ENCODE measurements at places on chromosomes 6 and 20. TPM values are rescaled to one million over a fixed set of nuclear protein-coding genes. Genes with fewer than 3 reads are reported as not detected.

MATN4 gene
- 6.4 TPM for total RNA-seq

MOG gene
- not detected for total RNA-seq

CALHM6 gene
- not detected for total RNA-seq

GRCh38 chr6:75893776-75894152 is 144.7 kb downstream of the MYO6 start:
- DNase-seq: no peak
- H3K4me3 ChIP-seq: no peak overlapping the region
- no peaks in the 10 kb centered on the region for H3K27me3 ChIP-seq
- H3K4me1 ChIP-seq: no peaks in the 10 kb centered on the region
- no peaks in the 10 kb centered on the region for H3K36me3 ChIP-seq
- H3K27ac ChIP-seq: no peak overlapping the region

DNA sequence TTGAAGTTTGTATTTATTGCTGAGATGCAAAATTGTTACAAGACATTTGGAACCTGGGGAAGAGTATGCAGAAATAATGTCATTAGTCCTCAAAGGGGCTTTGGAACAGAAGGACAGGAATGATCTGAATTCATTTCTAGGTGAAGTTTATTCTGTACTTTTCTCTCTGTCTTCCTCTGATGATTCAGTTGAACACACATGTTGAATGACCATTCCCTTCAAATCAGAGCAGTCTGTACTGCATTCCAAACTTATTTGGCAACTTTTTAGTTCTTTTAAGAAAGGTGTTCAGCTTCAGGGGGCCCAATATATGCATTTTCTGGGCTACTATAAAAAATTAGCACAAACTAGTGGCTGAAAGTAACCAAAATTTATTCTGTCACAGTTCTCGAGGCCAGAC is 213.9 kb upstream of the LAMP5 start:
- no peak overlapping the region for H3K4me3 ChIP-seq
- no peak for DNase-seq
- no peaks in the 10 kb centered on the region for H3K4me1 ChIP-seq
- H3K27ac ChIP-seq: no peak overlapping the region
- H3K27me3 ChIP-seq: no peaks in the 10 kb centered on the region
- no peaks in the 10 kb centered on the region for H3K36me3 ChIP-seq

DNA sequence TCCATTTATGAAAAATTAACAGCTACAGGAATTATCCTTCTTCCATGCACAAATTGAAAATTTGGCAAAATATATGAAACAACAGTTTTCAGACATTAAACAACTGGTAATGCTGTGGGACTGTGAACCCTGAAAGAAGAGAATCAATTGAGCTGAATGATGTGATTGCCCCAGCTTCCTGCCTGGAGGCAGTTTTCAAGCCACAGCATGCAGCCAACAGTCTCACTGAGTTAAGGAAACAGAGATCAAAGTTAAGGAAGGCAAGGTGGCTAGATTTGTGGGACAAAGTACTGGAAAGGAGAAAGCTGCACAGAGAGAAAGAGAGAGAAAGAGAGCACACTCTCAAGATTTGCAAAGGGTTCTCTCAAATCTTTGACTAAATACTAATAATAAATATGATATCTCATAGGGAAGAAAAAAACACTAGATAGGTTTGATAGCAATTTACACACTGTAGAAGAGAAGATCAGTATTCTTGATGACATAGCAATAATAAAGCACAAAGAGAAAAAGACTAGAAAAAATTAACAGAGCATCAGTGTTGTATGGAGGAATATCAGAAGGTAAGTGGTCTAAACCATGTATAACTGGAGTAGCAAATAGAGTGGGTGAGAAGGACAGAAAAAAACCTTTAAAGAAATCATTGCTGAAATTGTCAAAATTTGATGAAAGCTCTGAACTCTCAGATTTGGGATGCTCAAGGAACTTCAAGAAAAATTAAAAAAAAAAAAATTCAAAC is 70.1 kb upstream of the CNKSR3 start:
- no peak for DNase-seq
- no peak overlapping the region for H3K27ac ChIP-seq
- H3K4me3 ChIP-seq: no peak overlapping the region

GRCh38 chr6:157634546-157634945 is 188.5 kb upstream of the SNX9 start:
- no peak overlapping the region for H3K4me3 ChIP-seq
- no peaks in the 10 kb centered on the region for H3K27me3 ChIP-seq
- no peaks in the 10 kb centered on the region for H3K4me1 ChIP-seq
- no peaks in the 10 kb centered on the region for H3K36me3 ChIP-seq
- H3K27ac ChIP-seq: no peak overlapping the region

DNA sequence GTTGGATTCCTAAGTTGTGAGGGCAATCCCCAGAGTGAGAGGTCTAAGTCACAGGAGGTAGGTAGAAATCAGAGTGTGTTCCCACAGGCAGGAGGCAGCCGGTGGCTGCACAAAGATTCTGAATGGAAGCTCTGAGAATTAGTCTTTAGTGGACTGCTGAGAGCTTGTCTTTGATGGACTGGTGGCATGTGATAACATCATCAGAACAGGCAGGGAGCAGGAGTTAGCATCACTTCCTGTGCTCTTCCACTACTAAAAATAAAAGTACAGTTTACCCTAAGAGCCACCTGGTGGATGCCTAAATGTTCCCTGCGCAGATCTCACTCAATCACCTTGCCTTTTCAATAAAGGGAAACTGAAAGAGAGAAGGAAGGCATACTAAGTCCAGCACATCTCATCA is 294.6 kb upstream of the POU3F2 start:
- H3K36me3 ChIP-seq: no peaks in the 10 kb centered on the region
- H3K27ac ChIP-seq: no peak overlapping the region
- H3K4me1 ChIP-seq: no peaks in the 10 kb centered on the region
- H3K27me3 ChIP-seq: no peaks in the 10 kb centered on the region
- H3K4me3 ChIP-seq: no peak overlapping the region
- no peak for DNase-seq

DNA sequence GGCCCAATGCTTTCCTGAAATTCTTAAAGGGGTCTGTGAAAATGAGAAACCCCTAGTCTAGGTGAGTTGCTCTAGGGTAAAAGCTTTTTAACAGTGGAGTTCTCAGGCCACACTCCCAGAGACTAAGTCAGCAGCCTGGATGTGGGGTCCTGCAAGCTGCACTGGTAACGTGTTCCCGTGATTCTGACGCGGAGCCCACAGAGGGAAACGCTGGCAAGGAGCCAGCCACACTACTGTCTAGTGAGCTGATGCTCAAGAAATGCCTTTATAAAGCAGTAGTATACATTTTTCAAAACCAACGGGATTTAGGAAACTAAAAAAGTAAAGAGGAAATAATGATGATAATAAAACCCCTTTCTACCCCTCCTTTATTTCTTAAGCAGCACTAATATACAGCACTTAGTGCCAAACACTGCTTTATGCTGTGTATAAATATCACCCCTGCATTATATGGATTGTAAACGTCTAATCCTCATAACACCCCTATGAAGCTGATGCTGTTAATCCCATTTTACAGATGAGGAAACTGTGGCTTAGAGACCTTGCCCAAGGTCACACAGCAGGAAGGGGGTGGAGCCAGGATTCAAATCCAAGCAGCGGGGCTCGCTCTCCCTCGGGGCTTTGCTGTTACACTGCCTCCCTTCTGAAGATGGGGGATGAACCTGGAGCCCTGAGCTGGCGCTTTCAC is 25.0 kb downstream of the KCNK15 start:
- H3K4me3 ChIP-seq: no peak overlapping the region
- H3K36me3 ChIP-seq: no peaks in the 10 kb centered on the region
- H3K27ac ChIP-seq: no peak overlapping the region
- H3K4me1 ChIP-seq: no peaks in the 10 kb centered on the region
- no peaks in the 10 kb centered on the region for H3K27me3 ChIP-seq
- no peak for DNase-seq

- H3K4me1 ChIP-seq: peaks cover 2% of the 10 kb centered on the region
- DNase-seq: no peak
- H3K27ac ChIP-seq: no peak overlapping the region
These were observed 31.2 kb upstream of the SMIM28 start for GRCh38 chr6:138346302-138347195.

DNA sequence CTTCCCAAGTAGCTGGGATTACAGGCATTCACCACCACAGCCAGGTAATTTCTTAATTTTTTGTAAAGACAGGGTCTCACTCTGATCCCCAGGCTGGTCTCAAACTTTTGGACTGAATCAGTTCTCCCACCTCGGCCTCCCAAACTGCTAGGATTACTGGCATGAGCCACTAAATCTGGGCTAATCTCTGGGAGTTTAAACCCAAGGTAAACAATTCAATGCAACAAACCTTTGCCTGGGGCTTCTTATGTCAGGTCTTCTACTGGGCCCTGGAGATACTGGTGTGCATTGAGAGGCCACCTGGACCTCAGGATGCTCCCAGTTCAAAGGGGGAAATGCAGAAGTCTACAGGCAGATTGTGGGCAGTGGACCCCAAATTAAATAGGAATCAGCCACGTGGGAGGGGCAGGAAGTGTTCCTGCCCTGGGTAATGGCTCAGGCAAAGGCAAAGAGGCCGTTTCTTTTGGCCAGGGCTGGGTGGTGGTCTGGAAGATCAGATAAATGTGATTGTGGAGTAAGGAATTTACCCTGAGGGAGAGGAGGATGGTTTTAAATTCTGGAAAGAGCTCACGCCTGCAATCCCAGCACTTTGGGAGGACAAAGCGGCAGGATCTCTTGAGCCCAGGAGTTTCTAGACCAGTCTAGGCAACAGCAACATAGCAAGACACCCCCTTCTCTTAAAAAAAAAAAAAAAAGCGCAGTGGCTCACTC is 1.3 kb upstream of the MYBL2 start:
- H3K4me3 ChIP-seq: no peak overlapping the region
- DNase-seq: no peak
- no peaks in the 10 kb centered on the region for H3K36me3 ChIP-seq

GRCh38 chr6:52208612-52209011 is 22.4 kb downstream of the IL17A start:
- DNase-seq: no peak
- H3K36me3 ChIP-seq: no peaks in the 10 kb centered on the region
- no peaks in the 10 kb centered on the region for H3K4me1 ChIP-seq
- H3K4me3 ChIP-seq: no peak overlapping the region

- H3K4me3 ChIP-seq: no peak overlapping the region
- no peaks in the 10 kb centered on the region for H3K27me3 ChIP-seq
- H3K36me3 ChIP-seq: no peaks in the 10 kb centered on the region
- no peak overlapping the region for H3K27ac ChIP-seq
- DNase-seq: no peak
- no peaks in the 10 kb centered on the region for H3K4me1 ChIP-seq
These were observed 18.5 kb downstream of the CITED2 start for GRCh38 chr6:139355777-139356445.

- no peak overlapping the region for H3K4me3 ChIP-seq
- no peaks in the 10 kb centered on the region for H3K27me3 ChIP-seq
- H3K4me1 ChIP-seq: no peaks in the 10 kb centered on the region
These were observed 65.5 kb downstream of the PTPRT start for GRCh38 chr20:43124241-43124640.

GRCh38 chr6:142236691-142237090 is 65.1 kb upstream of the ADGRG6 start:
- no peak for DNase-seq
- H3K27me3 ChIP-seq: no peaks in the 10 kb centered on the region
- H3K36me3 ChIP-seq: no peaks in the 10 kb centered on the region
- H3K27ac ChIP-seq: no peak overlapping the region
